Brain (organoid and tissue), 16 donors: ENCODE measurements at places on chromosomes 4 and X. TPM values are rescaled to one million over a fixed set of nuclear protein-coding genes. Genes with fewer than 3 reads are reported as not detected.
A peak's percentile ranks its signal among the peaks of the same experiment; 100 is the strongest.

DNA sequence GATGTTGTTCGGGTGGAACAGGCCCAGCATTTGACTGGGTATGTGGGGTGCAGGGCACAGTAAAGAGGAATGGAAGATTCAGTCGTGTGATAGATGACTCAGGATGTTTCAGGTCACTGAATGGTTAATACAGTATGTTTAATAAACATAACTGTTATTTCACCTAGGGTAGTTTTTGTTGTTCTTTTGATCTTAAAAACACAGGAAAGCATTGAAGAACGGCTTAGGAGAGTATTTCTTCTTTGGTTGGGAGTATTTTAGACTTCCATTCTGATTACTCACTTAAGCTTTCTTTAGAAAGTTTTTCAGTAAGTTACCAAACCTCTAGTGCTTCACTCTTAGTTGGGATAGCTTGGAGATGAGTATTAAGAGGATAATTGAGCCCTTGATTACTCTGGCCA lies 62.3 kb downstream of the STAG2 start:
- no peak for DNase-seq

Gene CXCL10
- polyA plus RNA-seq = not detected

Gene VCX3B
- polyA plus RNA-seq = not detected

DNA sequence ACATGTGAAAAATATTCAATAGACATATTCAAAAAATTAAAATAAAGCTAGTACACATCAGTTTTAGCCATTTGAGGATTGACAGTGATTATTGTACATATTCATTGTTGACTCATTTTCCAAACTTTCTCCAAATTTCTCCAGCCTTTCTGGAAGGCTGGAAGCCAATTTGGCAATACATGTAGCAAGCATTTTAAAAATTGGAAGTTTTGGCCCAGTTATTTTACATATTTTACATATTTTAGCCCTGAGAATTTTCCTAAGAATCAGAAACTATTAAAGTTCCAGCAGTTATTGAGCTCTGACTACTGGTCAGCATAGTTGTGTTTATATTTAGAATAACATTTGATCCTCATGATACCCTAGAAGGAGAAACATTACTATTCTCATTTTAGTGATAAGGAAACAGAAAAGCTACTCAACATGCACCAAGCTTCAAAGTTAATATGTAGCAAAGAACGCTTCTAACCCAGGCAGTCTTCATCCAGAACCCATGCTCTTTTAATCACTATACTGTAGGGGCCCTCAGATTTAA lies 3.2 kb downstream of the CABS1 start:
- DNase-seq = no peak

DNA sequence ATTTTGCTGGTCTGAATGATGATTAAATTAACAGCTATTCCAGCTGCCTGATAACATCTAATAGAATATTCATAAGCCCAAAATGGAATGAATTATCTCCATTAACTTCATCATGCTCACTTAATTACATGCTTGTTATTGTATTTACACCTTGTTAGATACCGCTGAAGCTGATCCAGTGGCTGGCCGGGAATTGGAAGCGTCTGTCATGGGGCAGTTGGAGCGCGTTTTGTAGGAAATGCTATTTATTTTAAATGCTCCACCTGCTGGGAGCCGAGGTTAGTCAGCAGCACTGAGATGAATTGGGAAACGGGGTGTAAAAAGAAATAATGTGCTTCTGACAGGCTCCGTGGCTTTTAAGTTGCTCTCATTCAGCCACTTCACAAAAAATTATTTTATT lies 25.2 kb downstream of the ARX start:
- DNase-seq = peak; percentile 75

GRCh38 chr4:24521544-24521943 lies 62.8 kb downstream of the DHX15 start:
- DNase-seq = no peak

Gene RPS3A
- polyA plus RNA-seq = 2,052 TPM

Gene TMSB15A
- polyA plus RNA-seq = 149 TPM

Gene ZFP42
- polyA plus RNA-seq = not detected

DNA sequence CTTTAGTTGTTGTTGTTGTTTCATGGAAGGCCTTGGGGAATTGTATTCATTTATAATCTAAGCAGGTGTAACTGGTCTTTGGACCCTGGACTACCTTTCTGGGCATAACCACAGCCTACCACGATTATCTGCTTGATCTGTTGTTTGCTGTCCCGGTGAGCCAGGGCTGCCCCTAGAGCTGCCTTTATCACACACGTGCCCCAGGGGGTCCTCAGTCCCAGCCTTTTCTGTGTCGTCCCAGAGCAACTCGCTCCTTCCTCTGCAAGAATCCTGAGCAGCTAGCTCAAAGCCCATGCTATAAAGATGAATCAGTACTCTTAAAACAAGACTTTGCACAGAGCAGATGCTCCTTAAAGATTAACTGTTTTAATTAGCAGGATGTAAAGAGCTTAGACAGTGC lies 273.2 kb downstream of the EVC2 start:
- DNase-seq = peak; percentile 69

DNA sequence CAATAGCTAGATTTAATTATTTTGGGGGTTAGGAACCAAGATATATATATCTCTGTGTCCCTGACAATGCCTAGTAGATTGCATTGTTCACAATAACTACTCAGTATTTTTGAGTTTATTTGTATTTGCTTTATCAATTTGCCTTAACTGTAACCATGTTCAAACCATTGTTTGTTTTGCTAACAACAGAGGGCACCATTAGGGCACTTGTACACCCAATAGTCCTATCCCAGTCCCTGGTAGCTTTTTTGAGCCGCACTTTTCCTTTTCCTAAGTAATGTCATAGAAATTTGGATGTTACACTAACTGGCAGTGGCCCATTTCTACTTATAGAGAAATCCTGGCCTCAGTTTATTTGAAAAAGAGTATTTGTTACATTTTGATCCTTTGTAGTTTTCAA lies 575 bp upstream of the KLHL5 start:
- DNase-seq = no peak

DNA sequence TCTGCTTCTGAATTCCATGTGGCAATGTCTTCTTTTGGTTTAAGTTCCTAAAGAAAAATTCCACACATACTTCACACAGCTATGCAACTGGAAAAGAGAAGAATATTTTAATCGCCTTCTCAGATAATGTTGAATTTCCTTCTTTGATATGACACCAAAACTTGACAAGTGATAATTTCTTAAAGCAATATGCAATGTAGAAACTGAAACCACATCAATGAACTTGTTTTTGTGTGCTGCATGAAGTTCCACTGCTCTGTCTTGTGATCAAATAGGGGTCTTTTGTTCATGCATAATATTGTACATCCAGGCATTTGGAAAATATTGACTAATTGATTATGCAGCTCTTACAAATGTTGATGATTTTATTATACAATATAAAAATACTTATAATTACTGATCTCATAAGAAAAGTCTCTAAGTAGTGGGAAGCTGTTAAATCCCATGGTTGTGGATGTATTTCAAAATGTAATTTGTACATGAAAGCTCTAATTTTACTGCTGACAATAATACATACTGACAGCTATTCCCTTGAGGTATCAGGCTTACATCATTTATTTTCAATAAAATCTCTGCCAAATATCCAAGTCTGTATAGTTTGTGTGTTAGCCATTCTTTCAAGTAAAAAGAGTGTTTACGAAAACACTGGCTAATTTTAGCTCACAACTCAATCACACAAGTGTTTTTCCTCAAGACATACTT lies 56.5 kb downstream of the AGA start:
- no peak for DNase-seq

Gene AGTR2
- not detected for polyA plus RNA-seq

- DNase-seq = no peak
Measured at GRCh38 chr4:153408932-153409331, 57.2 kb upstream of the TMEM131L start.

- DNase-seq = no peak
Measured at GRCh38 chr4:82450966-82451755, 20.8 kb downstream of the ENOPH1 start.

- peak; percentile 14 for DNase-seq
Measured at GRCh38 chr4:81032771-81033684, 2.5 kb downstream of the BMP3 start.

DNA sequence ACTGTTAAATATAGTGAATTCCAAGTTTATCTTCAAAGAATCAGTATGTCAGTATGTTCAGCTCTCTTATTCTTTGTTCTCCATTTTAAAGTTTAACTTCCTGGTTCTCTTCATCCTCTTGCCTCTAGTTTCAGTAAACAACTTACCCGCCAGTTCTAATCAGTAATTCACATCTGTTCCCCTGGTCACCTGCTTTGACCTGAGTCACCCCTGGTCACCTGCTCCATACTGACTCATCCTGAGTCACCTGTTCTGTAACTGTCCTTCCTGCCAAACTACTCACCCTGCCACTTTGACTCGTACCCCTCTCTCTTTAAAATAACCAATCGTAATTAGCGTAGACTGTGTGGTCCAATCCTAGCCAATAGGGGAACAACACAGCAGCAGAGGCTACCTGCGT lies 992.7 kb upstream of the HS3ST1 start:
- no peak for DNase-seq

DNA sequence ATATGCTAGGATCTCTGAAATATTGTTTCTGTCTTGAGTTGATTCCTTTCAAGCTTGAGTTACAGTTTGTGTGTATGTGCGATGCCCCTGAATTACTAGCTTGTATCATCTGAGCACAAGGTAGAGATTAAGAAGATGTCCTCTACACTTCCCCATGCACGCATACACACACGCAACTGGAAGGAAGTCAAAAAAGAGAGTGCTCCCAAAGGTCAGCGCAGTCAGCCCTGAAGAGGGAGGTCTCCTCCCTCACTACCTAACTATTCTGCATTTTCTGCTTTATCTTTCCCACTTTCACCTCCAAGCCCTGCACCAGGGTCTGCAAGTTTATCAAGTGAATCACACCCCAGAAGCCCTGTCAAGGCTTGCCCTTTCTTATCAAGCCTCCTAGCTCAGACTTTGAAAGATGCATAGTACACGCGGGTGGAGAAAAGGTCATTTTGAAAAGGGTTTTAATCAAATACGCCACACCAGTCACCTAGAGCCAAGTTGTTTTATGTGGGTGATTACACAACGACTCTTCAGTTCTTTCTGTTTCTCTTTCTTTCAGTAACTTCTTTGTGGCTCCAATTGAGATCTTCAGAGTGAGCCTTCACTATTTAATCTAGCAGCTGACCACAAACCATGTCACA lies 127.7 kb downstream of the ASB9 start:
- DNase-seq = no peak

DNA sequence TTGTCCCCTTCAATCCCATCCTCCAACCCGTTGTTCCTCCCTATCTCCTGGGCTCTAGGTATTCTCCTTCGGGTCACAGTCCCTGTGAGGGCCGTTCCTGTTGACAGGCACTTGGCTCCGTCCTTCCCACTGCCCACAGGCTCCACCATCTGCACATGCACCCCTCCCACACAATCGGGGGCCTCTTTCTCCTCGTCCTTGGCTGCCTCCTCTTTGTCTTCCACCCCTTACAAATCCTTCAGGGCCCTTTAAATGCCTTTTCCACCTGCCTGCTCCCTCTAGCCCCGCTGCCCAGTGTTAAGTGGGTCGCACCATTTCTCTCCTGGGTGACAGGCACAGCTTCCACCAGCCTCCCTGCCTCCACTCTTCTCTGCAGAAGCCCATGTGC lies 2.7 kb upstream of the AVPR2 start:
- DNase-seq = no peak

Gene PF4V1
- not detected for polyA plus RNA-seq

DNA sequence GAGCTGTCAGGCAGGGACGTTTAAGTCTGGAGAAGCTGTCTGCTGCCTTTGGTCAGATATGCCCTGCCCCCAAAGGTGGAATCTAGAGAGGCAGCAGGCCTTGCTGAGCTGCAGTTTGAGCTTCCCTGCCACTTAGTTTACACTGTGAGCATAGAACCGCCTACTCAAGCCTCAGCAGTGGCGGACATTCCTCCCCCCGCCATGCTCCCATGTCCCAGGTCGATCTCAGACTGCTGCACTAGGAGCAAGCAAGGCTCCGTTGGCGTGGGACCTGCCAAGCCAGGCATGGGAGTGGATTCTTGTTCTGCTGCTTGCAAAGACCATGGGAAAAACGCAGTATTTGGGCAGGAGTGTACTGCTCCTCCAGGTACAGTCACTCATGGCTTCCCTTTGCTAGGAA lies 24.3 kb downstream of the PLK4 start:
- no peak for DNase-seq

DNA sequence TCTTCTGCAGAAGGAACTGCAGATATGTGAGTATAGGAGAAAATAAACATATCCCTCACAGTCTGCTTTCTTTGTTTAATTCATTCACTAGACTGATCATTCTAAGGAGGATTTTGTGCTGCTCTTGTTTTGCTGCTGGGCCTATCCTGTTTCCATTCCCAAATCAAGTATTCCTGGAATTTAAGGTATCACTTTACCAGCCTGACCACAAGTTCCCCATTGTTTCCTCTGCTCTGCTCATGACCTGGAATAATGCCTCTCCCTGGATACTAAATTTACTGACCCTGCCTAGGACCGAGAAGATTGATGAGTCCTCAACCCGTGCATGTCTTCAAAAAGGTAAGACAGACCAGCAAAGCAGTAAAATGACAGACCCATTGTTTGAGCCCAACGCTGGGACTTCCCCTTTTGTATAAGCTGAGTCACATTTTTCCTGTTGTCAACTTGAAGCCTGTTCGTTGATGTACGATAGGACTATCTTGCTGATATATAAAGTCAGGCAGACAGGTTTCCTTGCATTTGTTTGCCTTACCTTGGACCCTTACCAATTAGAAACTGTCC lies 85.5 kb upstream of the TET2 start:
- no peak for DNase-seq

DNA sequence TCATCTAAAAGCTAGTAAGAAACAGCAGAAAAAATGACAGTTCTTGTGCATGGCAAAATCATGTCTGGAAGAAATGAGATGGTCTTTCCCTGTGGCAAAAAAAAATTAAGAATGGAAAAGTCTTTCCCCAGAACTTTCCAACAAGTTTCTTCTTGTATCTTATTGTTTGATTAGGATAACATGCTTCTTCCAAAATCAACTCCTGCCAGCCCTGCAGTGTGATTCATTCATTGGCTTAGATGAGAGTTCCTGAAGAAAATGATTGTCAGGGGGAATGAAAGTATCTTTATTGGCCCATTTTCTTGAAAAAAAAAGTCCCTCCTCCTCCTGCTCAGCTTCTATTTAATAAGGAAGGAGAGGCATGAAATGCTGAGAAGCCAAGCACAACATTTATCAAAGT lies 407.7 kb downstream of the ARAP2 start:
- DNase-seq = no peak

DNA sequence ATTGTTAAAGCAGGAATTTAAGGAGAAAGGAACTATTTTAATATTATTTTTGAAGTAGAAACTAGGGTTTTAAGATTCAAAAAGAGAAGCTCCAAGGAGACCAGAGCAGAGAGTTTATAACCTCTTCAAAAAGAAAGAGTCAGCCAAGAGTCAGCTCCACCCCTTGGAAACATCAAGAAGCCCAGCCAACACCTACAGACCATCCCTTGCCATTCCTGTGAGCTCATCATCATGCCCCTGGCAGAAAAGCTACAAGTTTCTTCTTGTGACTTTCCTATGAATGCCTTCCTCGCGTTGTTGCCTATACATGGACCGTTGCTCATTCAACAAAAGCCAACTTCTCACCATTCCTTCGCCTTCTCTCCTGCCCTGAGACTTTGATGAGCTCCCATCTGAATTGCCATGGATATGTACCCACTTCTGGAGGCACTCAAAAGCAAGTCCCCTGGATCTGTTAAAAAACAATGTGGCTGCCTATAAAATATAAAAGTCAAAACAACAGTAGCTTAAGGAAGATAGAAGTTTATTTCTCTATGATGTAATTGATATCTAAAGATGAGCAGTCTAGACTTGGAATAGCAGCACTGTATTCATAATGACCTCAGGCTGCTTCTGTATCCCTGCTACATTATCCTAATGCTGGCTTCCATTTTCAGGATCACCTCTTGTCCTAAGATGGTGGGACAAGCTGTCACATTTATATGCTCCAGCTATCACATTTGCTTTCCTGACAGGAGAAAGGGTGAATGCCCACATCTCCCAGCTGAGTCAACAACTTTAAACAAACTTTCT lies 20.3 kb downstream of the PLRG1 start:
- DNase-seq = no peak

Gene RTL3
- polyA plus RNA-seq = not detected
